Activated T-helper 1 cell treated with anti-CD3 and anti-CD28 coated beads, Interleukin-2, amount 50 U/mL, for 16 hours (primary cell): ENCODE measurements at places on chromosomes 7 and 10.

DNA sequence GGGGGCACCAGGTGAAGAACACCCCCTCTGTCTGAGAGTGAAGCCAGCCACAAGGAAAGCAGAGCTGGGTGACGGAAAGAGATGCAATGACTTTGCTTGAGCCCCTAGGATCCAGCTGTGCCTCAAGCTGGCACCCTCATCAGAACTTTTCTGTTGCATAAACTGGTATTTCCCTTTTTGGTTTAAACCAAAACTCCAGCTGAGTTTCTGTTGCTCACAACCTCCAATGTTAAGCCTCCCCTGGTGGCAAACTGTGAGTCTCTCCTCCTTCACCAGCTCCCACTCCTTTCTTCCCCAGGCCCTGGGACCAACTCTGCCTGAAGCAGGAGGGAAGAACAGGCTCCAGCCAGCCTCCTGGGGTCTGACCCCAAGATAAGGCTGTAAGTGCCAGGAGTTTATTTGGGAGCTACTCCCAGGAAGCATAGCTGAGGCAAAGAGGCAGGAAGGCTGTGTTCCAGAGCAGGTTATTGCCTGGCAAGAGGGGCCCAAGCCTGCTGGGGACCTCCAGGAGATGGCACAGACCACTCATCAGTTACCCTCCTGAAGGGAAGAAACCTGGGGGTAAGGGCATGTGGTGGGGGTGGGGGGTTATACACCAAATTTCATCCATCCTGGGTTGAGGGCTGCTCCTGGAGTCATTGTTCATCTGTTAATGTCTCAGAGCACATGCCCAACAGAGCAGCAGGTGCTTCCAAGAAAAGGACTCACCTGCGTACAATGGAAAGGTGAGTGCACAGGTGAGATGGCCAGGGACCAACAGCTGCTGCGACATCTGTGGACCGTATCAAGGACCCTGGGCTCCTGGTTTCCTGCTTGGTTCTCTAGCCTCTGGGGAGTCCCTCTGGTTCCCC lies 73.3 kb upstream of the NANOS1 start:
- no peak for DNase-seq

GRCh38 chr7:75740846-75741497 lies 2.2 kb upstream of the HIP1 start:
- no peak for DNase-seq

DNA sequence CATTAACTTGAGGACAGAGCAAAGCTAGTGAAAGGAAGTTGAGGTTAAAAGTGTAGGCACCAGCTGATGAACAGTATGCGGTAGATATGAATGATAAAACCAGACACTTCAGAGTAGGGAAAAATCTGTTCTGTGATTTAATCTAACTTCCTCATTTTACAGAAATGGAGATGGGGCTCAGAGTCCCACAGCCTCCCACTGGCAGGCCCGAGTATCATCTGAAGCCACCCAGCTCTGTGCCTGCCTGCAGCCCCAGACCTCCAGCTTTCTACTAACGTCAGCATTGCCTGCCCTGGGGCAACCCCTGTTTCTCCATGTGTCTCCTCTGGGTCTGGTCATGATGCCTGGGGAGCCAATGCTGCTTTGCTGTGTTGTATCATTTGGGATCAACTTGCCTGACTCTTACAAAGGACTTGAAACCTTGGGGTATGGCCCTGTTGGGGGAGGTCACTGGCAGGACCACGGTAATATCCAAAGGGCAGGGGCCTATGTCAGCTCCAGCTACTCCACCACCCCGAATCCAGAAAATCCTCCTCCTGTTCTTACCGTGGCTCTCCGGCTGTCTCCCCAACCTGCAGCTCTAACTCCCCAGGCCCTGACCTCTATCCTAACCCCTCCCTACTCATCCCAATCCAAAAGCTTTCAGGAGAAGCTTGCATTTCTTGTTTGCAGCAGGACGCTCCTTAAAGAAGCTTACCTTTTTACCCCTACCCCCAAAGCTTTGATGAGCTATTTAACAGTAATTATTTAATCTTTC lies 56.2 kb upstream of the NPY start:
- DNase-seq, result no peak

DNA sequence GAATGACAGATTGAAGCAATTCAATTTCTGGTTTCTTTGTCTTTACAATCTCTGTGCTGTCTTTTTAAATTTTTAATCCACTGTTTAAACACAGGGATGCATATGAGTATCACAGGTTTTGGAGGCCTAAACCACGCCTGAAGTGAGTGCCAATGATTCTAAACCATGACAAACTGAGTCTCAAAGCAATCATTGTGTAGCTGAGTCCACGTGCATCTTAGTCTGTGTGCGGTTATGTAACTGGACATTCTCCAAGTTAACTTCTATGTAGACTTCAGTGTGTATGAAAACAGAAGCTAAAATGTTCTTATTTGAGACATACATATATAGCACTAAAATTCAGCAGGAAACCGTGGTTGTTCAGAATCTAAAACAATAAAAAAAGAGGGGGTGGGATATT lies 79.3 kb upstream of the ST8SIA6 start:
- DNase-seq, result no peak

DNA sequence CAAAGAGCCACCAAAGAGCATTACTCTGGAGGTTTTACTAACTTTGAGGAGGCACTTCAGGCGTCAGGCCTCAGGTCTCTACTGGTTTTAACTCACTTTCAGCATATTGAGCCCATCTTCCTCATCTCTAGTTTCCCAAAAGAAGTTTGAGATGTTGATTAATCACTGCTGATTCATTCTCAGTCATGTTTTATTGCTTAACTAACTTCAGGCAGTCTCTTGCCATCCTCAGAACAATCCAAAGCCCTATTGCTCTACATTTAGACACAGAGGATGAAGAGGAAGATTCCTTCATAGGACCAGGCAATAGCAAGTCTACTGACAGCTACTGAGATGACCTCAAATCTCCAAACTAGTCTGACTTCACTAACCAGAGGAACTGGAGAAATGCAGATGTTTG lies 39.1 kb upstream of the BET1 start:
- DNase-seq, result no peak

- no peak for DNase-seq
Measured at GRCh38 chr10:111199587-111199986, 122.8 kb downstream of the ADRA2A start.

- no peak for DNase-seq
Measured at GRCh38 chr10:123146013-123146893, 1.7 kb upstream of the HMX2 start.

- DNase-seq, result no peak
Measured at GRCh38 chr7:142451296-142451695, 193.4 kb upstream of the PRSS58 start.

- no peak for DNase-seq
Measured at GRCh38 chr7:156004265-156005201, 192.3 kb upstream of the SHH start.

GRCh38 chr7:129257168-129257567 lies 32.3 kb downstream of the AHCYL2 start:
- no peak for DNase-seq

DNA sequence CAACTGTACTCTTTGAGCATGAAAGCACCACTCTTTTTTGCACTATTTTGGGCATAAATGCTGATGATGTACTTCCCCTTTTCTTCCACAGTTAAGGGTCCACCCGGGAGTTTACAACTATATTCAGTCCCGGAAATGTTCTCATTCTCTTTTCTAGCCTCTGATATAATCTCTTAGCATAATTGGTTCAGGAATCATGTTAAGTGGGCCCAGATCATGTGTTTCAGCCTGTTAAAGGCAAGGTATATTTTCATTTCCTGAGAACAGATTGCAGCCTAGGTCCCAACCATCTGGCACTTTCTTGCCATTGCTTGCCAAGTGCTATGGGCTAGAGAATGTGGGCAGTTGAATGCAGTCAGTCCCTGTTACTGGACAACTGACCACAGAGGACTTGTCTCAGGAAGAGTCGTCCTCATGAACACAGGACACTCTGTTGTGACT lies 111.4 kb upstream of the GLCCI1 start:
- no peak for DNase-seq

DNA sequence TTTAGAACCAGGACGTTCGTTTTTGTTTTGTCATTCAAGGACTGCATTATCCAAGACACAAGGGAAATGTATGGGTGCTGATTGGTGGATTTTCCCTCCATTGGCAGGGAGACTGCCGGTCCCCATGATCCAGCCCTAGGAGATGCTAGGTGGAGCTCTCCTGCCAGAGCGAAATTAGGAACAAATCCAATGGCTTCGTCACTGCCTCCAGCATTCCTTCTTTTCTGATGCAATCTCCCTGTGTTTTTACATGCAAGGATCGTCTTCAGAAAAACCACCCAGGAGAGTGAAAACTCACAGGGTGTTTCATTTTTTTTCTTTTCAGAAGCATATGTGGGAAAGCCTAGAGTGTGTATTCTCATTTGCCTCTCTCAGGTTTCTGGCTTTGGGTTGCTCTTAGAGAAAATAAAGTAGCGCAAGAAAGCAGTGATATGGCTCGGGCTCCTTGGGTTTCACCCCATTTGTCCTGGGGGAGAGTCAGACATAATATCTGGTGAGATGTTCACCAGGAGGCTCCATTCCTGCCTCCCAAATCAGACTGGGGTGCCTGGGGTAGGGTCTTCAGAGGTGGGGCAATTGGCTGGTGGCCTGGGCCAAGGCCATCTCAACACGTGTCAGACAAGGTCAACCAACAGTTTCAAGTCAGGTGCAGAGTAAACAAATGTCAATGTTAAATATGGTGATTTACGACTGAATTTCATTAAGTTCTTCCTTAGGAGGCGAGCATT lies 450.9 kb upstream of the MKI67 start:
- DNase-seq, result no peak

- no peak for DNase-seq
Measured at GRCh38 chr10:55287346-55287745, 486.3 kb upstream of the PCDH15 start.

DNA sequence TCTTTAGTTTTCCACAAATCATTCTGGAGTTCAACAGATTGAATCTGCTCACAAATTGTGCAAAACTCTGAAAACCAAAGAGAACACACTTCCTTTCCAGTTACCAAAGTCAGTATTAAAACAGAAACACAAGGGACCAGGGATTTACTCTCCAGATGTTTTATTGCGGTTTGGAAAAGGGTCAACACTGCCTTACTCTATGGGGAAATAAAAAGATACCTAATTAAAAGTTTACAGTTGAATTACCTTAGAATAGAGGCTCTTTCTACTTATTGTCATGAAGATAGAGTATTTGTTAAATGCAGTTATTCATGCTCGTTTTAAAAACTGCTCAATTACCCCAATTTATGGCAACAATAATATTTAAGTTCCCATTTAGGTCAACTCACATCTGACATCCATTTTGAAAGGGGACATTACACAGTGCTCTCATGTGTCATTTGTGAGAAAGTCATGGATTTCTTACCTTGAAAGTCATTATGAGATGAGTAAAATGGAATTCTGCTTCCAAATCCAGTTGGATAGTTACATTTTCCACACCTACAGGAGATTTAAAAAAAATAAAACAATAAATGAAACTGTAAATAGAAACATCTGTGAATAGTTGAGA lies 8.4 kb downstream of the LAMB1 start:
- DNase-seq, result no peak

DNA sequence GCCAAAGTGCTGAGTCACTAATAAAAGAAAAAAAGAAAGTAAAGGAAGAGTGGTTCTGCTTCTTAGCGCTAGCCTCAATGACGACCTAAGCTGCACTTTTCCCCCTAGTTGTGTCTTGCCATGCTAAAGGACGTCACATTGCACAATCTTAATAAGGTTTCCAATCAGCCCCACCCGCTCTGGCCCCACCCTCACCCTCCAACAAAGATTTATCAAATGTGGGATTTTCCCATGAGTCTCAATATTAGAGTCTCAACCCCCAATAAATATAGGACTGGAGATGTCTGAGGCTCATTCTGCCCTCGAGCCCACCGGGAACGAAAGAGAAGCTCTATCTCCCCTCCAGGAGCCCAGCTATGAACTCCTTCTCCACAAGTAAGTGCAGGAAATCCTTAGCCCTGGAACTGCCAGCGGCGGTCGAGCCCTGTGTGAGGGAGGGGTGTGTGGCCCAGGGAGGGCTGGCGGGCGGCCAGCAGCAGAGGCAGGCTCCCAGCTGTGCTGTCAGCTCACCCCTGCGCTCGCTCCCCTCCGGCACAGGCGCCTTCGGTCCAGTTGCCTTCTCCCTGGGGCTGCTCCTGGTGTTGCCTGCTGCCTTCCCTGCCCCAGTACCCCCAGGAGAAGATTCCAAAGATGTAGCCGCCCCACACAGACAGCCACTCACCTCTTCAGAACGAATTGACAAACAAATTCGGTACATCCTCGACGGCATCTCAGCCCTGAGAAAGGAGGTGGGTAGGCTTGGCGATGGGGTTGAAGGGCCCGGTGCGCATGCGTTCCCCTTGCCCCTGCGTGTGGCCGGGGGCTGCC lies at the start of gene IL6:
Gene IL6, plus strand, starts transcription at position 294 of the 807 bp plus-strand sequence. Its CDS starts 63 bp downstream, at position 357.
- DNase-seq, result no peak

GRCh38 chr10:44105696-44106095 lies 279.2 kb downstream of the CXCL12 start:
- no peak for DNase-seq

- no peak for DNase-seq
Measured at GRCh38 chr7:63096141-63096540, 902.5 kb upstream of the ZNF722 start.

DNA sequence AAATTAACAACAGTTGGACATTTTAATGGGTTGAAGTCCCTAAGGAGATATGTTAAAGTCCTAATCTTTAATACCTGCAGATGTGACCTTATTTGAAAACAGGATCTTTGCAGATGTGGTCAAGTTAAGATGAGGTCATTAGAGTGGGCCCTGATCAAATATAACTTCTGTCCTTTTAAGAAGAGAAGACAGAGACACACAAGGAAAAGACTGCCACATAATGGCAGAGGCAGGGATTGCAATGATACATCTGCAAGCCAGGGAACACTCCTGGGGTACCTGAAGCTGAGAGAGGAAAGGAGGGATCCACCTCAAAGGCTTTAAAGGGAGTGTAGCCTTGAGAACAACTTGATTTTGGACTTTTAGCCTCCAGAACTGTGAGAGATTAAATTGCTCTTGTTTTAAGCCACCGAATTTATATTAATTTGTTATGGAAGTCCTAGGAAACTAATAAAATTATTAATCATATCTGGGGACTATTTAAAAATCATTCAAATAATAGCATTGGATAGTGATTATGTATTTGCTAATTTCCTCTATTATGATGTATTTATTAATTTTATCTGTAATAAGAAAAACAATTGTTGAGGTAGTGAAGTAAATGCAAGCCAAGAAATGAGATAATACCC lies 700.0 kb upstream of the PCDH15 start:
- DNase-seq, result no peak

- no peak for DNase-seq
Measured at GRCh38 chr10:133388973-133389818, 4.8 kb upstream of the MTG1 start.

- DNase-seq, result no peak
Measured at GRCh38 chr7:1607001-1607400, 37.2 kb upstream of the PSMG3 start.

GRCh38 chr7:44759246-44759645 lies 10.6 kb downstream of the ZMIZ2 start:
- no peak for DNase-seq

DNA sequence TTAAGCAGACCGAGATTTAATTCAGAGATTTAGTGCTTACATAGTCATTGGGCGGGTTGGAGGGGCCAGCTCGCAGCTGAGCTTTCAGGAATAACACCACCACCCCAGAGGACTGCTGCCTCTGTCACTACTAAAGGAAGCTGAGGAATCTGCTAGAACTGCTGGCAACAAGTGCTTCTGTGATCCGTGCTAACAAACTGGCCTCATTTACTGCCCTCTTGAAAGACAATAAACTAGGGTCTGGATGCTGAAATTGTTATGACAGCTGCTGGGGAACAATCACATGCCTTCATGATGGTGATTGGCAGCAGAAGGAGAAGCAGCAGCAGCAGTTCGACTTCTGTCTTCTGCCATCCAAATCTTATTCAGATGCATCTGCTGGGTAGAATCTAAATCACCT lies 285.5 kb upstream of the TAC1 start:
- DNase-seq, result no peak

GRCh38 chr7:40220421-40220911 lies 85.7 kb downstream of the SUGCT start:
- DNase-seq, result no peak
